ENCODE measurements at places on chromosomes 7 and 10.

- DNase-seq = no peak
Measured at GRCh38 chr7:135843214-135843613, 94.6 kb upstream of the FAM180A start.

DNA sequence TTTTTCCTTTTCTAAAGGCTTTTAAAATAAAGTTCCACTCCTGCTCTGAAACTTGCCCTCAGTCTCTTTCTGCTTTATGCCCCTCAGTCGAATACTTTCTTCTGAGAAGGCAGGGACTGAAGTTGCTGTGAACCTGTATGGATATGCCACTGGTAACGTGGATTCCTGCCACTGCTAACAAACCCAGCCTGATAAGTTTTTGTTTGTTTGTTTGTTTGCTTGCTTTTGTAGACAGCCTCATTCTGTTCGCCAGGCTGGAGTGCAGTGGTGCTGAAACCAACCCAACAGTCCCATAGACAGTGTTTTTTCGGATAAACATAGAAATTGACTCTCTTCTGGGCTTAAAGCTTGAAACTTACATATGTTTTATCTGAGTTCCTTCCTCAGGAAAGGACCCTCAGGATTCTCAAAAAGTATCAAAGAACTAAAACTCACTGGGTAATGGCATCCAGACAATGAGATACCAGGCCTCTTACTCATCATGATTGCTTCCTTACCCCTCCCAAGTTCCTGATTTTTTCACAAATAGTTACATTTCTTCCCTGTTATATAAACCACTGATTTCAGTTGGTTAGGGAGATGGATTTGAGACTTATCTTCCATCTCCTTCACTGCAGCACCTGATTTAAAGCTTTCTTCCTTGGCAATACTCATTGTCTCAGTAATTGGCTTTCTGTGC, 273.6 kb downstream of the SDHAF3 start:
- DNase-seq = no peak

DNA sequence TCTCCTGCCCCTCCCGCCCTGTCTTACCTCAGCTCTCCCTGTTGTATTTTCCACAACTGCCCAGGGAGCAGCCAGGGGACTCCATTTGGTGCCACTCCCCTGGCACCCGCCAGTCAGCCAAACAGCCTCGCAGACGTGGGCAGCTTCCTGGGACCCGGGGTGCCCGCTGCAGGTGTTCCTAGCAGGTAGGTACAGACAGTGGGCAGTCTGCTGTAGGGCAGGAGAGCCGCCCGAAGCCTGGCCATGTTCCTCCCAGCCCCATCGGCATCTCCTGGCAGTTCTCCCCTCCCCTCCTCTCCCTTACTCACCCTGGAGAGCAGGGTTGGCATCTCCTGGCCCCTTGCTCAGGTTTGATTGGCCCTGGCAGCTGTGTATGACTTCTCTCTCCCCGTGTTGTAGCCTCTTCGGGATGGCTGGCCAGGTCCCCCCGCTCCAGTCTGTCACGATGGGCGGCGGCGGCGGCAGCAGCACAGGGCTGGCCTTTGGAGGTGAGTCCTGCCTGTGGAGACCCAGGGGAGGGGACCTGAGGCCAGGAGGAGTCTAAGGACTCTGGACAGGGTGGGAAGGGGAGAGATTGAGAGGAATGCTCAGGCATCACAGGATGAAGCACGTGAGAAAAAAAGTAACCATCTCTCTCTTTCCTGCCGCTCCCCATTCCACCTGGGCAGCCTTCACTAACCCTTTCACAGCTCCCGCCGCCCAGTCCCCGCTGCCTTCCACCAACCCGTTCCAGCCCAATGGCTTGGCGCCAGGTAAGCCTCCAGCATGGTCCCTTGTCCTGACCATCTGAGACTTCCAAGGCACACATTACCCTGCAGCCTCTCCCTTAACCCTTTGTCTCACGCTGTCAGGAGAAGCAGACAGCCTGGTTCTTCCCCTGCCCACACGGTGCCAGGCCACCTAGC, 11.3 kb downstream of the SAP25 start:
- DNase-seq = no peak

DNA sequence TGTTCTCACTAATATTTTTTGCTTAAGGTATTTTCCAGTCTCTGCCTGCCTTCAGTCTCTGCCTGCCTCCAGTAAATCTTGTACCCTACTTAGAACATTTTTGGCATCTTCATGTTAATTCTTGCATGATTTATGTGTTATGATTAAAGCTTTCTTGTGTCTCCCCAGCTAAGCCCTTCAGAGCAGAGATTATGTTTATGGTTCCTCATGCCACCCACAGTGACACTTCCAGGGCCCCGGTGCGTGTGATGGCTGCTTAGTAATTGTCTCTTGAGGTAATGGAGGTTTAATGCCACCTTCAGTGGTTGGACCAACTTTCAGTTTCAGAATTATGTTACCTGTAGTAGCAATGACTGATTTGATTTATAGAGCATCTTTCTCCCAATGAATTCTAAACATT, 70.6 kb upstream of the MET start:
- DNase-seq = no peak

DNA sequence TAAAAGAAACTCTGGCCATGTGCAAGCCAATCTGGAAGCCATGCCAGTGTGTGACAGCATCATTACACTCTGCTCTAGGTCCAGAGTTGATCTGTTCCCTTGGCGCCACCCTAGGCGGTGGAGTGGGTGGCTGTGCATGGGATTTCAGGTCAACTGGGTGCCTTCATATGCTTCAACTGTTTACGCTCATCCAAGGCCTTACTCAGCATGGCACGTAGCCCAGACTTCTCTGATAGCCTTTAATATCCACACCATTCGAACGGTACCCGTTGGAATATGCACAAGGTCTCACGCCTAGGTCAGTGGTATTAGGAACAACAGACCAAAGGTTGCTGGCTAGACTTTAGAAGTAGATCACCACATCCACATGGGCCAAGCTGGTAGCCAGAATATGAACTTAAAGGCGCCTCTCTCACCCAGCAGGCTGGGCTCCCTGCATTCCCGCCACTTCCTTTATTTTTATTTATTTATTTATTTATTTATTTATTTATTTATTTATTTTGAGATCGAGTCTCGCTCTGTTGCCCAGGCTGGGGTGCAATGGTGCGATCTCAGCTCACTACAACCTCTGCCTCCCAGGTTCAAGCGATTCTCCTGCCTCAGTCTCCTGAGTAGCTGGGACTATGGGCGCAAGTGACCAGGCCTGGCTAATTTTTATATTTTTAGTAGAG, 18.7 kb upstream of the ACHE start:
- no peak for DNase-seq

DNA sequence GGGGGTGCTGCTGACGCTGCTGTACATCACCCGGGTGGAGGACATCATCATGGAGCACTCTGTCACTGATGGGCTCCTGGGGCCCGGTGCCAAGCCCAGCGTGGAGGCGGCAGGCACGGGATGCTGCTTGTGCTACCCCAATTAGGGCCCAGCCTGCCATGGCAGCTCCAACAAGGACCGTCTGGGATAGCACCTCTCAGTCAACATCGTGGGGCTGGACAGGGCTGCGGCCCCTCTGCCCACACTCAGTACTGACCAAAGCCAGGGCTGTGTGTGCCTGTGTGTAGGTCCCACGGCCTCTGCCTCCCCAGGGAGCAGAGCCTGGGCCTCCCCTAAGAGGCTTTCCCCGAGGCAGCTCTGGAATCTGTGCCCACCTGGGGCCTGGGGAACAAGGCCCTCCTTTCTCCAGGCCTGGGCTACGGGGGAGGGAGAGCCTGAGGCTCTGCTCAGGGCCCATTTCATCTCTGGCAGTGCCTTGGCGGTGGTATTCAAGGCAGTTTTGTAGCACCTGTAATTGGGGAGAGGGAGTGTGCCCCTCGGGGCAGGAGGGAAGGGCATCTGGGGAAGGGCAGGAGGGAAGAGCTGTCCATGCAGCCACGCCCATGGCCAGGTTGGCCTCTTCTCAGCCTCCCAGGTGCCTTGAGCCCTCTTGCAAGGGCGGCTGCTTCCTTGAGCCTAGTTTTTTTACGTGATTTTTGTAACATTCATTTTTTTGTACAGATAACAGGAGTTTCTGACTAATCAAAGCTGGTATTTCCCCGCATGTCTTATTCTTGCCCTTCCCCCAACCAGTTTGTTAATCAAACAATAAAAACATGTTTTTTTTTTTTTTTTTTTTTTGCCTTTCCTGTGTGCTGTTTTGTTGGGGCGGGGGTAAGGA, 55.8 kb downstream of the TSPAN15 start:
- DNase-seq = peak; percentile 14

DNA sequence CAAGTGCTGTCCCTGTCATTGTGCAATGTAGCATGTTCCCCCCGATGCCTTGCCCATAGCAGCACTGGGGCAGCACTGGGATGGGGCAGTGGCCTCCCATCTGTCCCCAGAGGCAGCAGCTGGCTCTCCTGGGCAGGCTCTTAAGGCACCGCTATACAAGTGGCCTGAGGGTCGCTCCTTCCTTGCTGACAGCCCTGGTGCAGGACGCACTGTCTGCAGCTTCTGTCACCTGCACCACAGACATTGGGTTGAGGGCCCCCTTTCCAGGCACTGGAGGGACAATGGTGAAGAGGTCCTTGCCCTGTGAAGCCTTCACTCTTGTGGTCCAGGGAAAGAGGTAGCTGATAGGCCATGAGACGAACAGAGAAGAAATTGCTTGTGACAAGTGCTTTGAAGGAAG, 10.6 kb downstream of the CPSF4 start:
- no peak for DNase-seq

- DNase-seq = no peak
Measured at GRCh38 chr10:104487794-104488438, 134.3 kb downstream of the CFAP58 start.

Measured in D341Med (cell line).